ENCODE measurements at places on chromosomes 11 and 22.

DNA sequence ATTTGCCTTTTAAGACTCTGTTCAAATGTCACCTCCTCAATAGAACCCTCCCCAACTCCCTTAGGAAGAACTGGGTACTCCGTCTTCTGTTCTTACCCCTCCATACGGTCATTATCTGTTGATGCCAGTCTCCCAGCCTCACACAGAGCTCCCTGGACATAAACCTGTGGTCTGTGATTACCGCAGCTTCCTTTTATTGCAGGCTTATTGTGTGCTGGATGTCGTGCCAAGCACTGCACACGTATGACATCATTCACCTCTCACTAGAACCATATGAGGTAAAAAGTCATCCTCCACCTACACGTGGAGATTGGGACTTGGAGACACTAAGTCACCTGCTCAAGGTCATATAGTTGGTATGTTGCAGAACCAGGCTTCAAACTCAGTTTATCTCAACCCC lies 15.3 kb downstream of the PTPN5 start:
- no peak for DNase-seq

DNA sequence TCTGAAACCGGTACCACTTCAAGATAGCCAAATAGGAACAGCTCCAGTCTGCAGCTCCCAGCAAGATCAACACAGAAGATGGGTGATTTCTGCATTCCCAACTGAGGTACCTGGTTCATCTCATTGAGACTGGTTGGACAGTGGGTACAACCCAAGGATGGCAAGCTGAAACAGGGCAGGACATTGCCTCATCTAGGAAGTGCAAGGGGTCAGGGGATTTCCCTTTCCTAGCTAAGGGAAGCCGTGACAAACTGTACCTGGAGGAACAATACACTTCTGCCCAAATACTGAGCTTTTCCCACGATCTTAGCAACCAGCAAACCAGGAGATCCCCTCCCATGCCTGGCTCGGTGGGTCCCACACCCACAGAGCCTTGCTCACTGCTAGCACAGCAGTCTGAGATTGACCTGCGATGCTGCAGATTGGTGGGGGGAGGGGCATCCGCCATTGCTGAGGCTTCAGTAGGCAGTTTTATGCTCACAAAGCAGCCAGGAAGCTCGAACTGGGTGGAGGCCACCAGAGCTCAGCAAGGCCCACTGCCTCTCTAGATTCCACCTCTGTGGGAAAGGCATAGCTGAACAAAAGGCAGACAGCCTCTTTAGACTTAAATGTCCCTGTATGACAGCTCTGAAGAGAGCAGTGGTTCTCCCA lies 59.9 kb upstream of the C11orf58 start:
- DNase-seq, result no peak

- no peak for DNase-seq
Observed at GRCh38 chr11:17734418-17734911, at the start of gene KCNC1. Gene KCNC1, plus strand, starts transcription at chr11:17734781. Its CDS starts 1,222 bp downstream, at chr11:17736003.

DNA sequence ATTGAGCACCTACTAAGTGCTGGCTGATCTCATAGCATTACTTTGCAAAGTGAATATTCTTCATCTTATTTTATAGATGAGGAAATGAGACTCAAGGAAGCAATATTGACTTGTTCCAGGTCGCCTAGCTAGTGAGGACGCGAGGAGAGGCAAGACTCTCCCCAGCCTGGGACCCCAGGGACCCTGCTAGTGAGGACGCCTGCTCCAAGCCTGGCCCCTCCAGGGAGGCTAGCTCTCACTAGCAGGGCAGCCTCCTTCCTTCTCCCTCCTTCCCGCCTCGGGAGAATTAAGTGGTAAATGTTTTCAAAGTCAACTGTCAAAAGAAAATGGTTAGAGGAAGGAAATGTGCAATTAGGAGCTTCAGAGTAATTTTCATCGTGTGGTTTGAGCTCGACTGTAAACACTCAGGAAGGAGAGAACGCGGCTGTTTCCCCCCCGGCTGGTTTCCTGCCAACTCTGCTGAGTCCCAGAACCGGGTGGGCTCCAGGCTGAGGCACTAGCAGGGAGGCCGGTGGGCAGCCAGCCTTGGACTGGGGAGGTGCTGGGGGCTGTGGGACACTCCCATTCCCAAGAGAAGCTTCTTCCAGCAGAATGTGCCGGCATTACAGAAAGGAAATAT lies 17.9 kb downstream of the MYEOV start:
- DNase-seq, result no peak

DNA sequence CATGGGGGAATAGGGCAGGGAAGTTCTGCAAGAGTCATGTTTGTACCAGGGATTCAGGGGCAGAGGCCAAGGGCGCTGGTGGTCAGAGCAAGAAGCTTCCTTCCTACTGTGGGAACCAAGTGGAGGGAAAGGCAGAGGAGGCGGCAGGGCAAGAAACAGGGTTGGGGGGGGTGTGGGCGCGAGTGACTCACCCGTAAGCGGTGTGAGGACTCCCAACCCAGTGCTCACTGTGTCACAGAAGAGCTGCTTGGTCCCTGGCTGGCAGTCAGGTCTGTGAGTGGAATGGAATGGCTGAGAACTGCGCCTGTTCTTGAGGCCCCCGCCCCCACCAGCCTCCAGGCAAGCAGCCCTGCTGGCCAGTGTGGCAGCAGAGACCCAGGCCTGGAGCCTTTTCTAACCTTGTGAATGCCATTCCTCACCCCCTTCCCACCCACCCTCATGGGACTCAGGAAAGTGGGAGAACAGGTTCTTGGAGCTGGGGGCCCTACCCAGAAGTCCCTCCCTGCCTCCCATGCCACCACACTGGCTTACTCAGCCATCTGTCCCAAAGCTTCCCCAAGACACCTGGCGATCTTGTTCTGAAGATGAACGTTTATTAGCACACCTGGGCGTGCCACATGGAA lies 4.7 kb downstream of the LRRC10B start:
- DNase-seq, result no peak

GRCh38 chr11:64331569-64332371 lies 8.2 kb upstream of the CCDC88B start:
- DNase-seq, result peak; percentile 89

- DNase-seq, result no peak
Observed at GRCh38 chr11:65291613-65292012, 23.1 kb upstream of the CDC42EP2 start.

DNA sequence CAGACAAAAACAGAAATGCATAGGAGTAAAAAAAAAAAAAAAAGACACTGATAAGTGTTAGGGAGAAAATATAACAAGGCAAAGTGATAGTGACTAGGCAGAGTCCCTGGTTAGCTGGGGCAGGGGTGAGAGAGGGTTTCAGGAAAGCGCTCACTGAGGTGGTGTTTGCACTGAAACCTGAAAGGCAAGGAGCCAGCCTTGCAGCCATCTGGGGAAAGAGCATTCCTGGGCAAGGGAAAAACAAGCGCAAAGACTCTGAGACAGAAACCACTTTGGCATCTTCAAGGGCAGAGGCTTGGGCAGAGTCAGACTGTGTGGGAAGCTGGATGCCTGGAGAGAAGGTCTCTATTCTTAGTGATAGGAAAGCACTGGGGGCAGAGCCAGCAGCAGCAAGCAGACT lies 14.5 kb downstream of the CLMP start:
- no peak for DNase-seq

GRCh38 chr11:61578819-61579675 lies 1.8 kb downstream of the SYT7 start:
- DNase-seq, result no peak

- peak; percentile 44 for DNase-seq
Observed at GRCh38 chr11:118434553-118435289, 1.6 kb upstream of the KMT2A start.

DNA sequence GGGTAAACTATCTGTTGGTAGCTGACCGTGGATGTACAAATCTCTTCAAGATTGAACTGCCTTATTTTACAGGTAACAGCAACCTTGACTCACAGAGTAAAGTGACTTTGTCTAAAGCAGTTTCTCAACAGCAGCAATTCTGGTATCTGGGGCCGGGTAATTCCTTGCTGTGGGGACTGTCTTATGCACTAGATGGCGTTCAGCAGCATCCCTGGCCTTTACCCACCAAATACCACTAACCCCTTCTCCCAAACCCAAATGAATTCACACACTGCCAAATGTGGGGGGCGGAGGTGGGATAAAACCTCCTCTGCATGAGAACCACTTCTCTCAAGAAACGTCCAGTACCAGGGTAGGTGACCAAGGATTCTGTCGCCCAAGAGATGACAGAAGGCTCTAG lies 1.7 kb upstream of the INCENP start:
- DNase-seq, result no peak

- DNase-seq, result no peak
Observed at GRCh38 chr22:24455751-24456426, 28.5 kb downstream of the ADORA2A start.

DNA sequence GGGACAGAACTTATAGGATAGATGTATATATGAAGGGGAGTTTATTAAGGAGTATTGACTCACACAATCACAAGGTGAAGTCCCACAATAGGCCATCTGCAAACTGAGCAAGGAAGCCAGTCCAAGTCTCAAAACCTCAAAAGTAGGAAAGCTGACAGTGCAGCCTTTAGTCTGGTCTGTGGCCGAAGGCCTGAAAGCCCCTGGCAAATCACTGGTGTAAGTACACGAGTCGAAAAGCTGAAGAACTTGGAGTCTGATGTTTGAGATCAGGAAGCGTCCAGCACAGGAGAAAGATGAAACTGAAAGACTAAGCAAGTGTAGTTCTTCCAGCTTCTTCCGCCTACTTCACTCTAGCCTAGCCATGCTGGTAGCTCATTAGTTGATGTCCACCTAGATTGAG lies 799.6 kb upstream of the ARHGAP42 start:
- DNase-seq, result no peak

DNA sequence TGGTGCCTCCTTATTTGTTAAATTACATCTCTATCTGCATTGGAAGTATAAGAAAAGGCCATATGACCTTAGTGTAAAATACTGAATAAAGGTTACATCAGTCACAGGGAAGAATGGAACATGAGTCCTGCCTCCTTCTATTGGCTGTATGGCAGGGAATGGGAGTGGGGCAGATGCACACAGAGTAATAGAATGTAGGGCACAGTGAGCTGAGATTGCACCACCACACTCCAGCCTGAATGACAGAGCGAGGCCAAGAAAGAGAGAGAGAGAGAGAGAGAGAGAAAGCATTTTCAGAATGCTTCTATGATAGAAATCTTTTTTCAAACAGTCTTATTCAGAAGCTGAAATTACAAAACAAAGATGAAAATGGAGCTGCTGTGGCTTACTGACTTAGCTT lies 58.8 kb downstream of the SLN start:
- no peak for DNase-seq

GRCh38 chr22:25102722-25103121 lies 96.9 kb upstream of the CRYBB3 start:
- DNase-seq, result no peak

DNA sequence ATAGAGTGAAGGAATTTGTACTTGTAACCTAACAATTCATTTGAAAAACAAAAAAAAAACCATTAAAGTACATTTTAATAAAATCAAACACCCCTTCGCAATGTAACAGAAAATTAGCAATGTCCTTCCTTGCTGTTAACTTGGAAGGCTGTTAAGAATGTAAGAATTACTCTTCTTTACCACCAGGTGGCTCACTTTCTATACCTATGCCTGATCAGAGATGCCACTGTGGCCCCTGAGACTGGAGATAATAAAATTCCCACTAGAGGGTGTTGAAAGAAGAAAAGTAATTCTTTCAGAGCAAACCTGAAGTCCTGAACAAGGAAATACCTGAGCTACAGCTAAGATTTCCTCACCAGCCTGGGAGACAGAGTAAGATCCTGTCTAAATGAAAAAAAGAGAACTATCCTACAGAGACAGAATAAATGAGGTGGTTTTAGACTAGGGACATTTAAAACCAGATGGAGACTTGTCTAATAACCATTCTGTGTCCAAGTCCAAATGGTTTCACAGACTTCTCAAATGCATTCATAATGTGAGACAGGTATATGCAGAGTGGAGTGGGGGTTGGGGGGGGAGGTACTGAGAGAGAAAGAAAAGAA lies 1089.3 kb downstream of the FAM181B start:
- peak; percentile 4 for DNase-seq

- no peak for DNase-seq
Observed at GRCh38 chr11:97722721-97723120, 1298.0 kb upstream of the CNTN5 start.
